ENCODE measurements at places on chromosomes 7 and 10.
A peak's percentile ranks its signal among the peaks of the same experiment; 100 is the strongest.

GRCh38 chr10:14171336-14171735 is 159.4 kb downstream of the FRMD4A start:
- no peak for DNase-seq

- DNase-seq = no peak
These were observed 21.2 kb downstream of the PDIA4 start for GRCh38 chr7:149007146-149007545.

DNA sequence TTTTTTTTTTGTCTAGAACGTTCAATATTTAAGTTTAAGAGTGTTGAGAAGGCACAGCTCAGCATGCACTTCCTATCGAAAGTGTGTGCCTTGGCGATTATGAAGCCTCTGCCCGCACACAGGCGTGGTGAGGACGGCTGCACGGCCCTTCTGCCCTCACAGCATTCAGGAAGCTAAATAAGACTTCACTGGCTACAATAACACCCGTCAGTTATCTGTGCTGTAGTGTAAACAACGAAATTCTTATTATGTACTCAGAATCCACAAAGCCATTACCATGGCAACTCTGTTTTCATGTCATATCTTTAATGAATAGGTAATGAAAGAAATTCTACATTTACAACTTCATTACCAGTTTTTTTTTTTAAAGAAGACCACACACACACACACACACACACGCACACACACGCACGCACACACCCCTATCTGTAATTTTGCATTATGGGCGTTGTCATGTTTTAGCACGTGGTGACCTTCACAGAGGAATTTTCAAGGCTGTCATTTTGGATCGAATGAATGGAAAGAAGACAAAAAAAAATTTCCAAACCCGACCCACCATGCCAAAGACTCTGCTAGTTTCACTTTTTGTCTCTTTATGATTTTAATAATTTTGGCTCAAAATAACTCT is 254.8 kb upstream of the CTBP2 start:
- no peak for DNase-seq

GRCh38 chr10:14658331-14659127 is 116.2 kb downstream of the FAM107B start:
- DNase-seq = peak; percentile 49

DNA sequence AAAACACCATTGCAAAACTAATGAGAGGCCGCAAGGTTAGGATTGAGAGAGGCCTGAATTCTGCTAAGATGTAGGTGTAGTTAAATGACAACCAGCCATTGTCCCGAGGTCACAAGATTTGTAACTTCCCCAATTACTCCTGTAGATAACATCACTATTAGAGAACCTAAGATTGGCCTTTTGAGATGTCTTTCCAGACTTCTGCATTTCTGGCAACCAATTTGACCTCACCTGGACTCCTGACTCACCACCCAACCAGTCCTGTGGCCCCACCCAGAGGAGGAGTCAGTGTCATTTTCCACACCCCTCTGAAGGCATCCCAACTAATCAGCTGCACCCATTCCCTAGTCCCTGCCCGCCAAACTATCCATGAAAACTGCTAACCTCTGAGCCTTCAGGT is 115.7 kb downstream of the PRKAG2 start:
- DNase-seq = peak; percentile 28

- peak; percentile 80 for DNase-seq
These were observed 231.8 kb downstream of the KCNMA1 start for GRCh38 chr10:77405771-77406241.

DNA sequence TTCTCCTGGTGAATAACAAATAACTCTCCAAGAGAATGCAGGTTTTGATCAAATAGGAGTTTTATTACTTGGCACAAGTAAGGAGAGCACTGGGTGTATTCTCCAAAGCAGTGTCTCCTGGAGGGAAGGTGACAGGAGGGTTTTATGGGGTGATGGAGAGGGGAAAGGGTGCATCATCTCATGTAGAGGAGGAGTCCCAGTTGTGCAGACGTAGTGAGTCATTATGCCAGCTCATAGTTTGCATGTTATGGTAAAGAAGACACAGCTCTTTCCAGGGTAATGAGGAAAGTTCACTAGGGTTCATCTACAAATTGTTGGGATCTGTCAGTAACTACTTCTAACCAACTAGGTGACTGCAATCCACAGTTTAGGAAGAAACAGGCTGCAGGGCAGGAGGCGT is 347.9 kb upstream of the MEOX2 start:
- DNase-seq = no peak

DNA sequence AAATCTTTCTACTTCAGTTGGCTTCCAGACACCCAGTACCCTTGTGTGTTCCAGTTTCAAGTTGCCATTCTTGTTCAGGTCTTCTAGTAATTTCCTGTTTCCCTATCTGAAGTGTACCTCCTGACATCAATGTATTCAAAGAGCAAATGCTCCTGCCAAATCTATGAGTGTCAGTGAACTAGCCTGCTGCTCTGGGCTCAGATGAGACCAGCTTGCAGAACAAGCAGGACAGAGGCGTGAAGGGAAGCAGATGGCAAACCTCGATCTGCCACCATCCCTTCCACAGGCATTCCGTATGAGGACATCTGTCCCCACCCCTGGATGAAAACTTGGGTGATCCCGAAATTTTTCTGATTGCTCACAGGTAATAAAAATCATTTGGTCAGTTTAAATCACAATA is 4.4 kb upstream of the MPP7 start:
- no peak for DNase-seq

- DNase-seq = no peak
These were observed 56.8 kb downstream of the COBL start for GRCh38 chr7:51259766-51260165.

DNA sequence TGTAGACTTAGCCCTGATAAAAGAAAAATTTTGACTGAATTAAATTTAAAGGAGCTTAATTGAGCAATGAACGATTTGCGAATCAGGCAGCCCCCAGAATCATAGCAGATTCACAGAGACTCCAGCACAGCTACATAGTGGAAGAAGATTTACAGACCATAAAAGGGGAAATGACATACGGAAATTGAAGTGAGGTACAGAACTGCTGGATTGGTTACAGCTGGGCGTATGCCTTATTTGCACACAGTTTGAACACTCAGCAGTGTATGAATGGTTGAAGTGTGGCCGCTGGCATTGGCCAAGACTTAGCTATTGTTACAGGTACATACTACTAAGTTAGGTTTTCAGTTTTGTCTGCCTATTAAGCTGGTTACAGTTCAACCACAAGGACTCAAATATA is 433.5 kb upstream of the CELF2 start:
- no peak for DNase-seq

DNA sequence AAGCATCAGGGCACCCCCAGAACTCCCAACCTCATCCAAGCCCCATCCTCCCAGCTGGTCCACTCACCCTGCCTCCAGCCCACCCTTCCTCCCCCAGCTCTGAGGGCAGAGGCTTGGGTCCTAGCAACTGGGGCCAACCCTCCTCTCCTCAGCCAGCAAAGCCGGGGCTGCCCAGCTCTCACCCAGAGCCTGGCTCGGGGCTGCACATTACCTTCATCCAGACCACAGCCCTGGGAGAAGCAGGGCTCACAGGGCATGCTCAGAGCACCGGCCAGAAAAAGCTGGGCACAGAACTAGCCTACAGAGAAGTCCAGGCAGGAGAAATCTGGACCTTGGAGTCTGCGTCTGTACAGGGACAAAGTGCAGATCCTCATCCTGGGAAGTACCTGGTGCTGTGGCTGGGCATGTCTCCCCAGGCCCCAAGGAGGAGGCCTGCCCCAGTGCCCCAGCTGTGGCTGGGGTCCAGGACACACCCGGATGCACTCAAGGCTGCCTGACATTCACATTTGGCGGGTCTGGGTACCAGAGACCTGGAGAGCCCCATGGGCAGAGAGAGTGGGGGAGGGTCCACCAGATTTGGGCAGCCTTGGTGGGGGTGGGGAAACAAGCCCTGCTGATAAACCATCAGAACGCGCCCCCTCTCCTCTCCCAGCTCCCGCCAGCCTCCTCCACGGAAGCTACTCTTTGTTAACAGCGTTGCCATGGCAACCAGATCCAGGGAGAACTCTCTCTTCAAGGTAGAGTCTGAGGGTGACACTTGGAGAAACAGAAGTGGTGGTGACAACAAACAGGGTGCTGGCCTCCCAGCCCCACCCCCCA is 5.1 kb downstream of the RASGEF1A start:
- DNase-seq = no peak

- no peak for DNase-seq
These were observed 149.7 kb downstream of the FRMD4A start for GRCh38 chr10:14180911-14181566.

DNA sequence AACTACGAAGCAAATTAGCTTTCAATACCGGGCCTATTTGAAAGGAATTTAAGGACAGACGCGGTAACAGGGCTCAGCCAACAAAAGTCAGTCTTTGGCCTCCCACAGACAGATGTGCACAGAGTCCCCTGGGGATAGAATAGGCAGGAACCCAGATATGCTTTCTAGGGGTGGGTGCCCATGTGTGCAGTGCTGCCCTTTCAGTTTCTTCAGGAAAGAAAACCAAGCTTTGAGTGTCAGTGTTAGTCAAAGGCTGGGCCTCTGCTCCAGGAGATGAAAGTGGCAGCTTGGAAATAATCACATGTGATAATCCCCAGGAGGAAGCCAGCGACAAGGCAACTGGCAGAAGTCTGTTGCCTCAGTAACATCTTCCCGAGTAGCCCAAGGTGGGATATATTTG is 43.8 kb upstream of the CSTF2T start:
- DNase-seq = peak; percentile 4

DNA sequence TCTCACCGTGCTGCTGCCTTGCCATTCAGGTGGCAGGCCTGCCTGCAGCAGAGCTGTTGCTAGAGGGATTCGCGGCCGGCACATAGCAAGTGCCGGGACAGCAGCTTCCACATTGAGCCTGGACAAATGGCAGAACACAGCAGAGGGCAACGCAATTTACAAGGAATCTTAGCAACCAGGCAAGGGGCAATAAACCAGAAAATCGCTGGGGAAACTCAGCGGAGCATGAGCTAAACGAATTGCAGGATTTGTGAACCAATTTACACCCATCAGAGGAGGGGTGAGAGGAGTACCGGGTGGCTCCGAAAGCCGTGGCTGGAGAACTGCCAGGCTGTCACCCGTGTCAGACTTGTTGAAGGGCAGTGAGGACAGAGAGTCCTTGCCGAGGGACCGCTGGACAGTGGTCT is 58.6 kb upstream of the LOXL4 start:
- DNase-seq = no peak

- no peak for DNase-seq
These were observed 526.4 kb downstream of the KIF20B start for GRCh38 chr10:90227786-90228185.

DNA sequence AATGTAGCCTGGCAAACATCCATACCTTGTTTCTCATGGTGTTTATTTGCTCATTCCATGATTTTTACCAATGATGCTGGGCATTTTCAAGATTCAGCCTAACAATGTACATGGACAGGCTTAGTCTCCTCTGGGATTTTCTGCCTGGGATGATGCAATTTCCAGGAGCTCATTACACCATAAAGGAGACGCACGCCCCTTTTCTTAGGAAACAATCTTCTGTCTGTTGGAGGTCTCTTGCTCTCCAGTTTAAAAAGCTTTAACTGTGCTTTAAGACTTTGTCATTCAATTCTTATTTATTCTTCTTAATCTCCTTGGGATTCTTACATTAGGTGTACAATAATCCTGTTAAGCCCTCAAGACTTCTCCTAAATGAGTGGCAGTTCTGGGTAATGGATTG is 150.3 kb upstream of the NRP1 start:
- DNase-seq = no peak
